Astrocyte of the spinal cord (primary cell): ENCODE measurements at places on chromosomes 3 and 15.

DNA sequence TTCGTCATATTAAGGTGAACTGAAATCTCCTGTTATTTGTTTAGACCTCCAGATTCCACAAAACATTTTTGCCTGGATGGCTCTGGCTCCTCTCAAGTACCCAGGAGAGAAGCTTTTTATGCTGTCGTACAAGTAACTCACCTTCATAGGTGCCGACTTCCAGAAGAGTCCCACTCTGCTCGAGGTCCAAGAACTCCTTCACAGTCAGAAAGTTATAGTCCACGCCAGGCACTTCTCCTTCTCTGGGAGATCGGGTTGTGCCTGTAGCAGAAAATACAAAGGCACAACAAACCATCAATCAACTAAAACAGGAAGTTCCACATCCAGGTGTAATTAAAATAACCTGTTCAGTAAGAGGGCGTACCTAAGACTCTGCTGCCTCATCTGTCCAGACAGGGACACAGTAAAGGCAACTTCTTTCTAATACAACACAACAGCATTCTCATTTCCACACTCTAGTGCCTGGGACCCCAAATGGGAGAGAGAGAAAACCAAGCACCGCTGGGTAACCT, 545.3 kb downstream of the MAGI1 start:
- no peak for DNase-seq

DNA sequence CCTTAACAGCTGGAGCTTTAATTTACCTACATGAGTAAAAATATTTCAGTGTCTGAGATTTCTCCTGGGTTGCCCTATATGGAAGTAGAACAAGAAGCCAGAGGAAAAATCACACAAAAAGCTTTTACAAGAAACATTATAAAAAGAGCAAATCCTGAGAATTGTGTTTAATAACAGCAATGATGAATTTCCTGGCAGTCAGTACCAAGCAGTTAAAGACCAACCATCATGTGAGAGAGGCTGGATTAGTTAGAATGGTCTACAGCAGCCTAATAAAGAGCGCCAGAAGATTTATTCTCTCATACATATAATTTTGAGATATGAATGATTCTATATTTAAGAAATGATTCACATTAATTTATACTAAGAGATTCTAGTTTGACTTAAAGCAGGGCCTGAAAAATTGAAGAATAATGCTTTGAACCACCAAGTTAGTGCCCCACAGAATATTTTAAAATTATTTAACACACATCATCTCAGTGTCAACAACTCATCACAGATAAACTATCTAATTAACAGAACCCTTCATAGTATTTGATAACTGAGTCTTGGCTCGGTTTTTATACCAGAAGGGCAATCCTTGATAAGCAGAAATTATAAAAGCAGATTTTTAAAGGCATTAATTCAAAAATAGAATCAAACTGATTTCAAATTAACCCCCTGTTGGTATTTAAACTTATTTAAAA, 59.9 kb upstream of the DPH6 start:
- no peak for DNase-seq

- no peak for DNase-seq
These were observed 3.1 kb downstream of the SLC35A5 start for GRCh38 chr3:112564940-112565305.

- DNase-seq = no peak
These were observed 28.3 kb upstream of the BHLHE40 start for GRCh38 chr3:4950948-4951347.

DNA sequence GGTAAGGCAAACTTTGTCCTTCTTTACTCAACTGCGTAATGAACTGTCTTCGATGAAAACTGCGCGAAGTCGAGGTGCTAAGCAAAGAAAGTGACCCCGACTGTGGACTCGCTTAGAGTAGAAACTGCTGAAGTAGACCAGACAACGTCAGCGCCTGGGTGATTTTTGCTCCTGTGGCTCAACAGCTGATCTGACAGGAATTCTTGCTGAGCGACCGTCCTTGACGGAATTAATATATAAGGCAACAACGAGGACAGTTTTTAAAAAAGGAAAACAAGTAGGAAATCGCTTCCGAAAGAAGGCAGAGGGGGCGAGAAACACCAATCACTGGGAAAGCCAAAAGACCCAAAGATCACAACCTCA, 541 bp downstream of the RPS27L start:
- peak; percentile 48 for DNase-seq

- DNase-seq = no peak
These were observed 599.9 kb downstream of the RBMS3 start for GRCh38 chr3:29880809-29881208.

GRCh38 chr15:63439536-63440264, 58.1 kb upstream of the CA12 start:
- peak; percentile 7 for DNase-seq

DNA sequence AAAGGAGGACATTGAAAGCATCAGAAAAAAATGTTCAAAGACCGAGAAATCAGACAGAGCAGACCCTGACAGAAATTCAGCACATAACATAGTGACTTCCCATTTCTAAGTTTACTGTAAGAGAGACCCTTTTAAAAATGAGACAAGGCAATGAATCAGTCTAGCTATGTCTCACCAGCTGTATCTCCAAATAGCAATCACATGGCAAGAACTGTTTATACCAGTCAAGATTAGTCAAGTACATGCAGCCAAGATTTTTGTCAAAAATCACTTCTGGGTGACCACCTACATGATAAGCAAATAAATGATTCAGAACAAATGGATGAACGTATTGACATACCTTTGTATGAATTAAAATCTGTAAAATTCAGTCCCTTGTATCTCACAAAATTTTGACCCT, 138.0 kb downstream of the DTWD1 start:
- no peak for DNase-seq

- DNase-seq = no peak
These were observed 76.9 kb upstream of the FRMD4B start for GRCh38 chr3:69462826-69463100.
